Adipocyte (in vitro differentiated cells): ENCODE measurements at places on chromosomes 3 and 15.

DNA sequence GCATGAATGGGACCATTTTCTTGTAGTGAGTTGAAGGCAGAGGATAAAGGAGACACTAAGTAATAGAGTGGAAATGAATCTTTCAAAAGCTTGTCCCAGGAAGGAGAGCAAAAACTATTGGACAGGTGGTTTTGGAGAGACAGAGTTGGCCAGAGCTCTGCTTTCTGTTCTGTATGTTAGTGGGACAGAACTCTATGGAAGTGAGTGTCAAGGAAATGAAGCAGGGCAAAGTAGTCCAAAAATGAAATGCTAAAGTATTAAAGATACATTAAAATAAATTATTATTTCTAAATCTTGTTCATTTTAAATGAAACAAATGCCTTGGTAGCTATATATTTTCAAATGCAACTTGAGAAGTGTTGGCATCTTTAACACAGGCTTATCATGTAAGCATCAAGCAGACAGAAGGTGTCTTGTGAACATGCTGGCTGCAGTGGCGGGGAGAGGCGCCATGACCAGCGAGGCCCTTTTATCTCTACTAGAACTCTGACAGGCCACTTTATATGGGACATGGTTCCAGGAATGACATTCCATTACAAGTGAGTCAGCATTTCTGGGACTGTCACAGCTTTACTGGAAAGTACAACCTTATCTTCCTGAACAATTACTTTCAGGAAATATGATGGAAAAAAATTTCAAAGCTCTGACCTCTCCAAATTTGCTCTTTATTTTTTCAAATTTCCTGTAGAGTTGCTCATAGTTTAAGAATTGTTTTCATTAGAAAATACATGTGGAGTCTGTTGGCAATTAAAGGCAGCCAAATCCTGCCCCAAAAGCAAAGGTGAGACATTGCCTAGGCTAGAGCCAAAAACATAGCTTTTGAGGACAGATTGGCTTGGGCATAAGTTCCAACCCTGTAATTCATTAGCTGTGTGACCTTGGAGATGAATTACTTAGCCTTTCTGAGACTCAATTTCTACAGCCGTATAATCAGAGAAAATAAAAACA lies 106.5 kb downstream of the ECT2 start:
- no peak for DNase-seq

- no peak for DNase-seq
Observed at GRCh38 chr3:39935261-39935660, 125.9 kb downstream of the MYRIP start.

GRCh38 chr3:136804141-136804540 lies 14.8 kb upstream of the SLC35G2 start:
- DNase-seq: no peak

DNA sequence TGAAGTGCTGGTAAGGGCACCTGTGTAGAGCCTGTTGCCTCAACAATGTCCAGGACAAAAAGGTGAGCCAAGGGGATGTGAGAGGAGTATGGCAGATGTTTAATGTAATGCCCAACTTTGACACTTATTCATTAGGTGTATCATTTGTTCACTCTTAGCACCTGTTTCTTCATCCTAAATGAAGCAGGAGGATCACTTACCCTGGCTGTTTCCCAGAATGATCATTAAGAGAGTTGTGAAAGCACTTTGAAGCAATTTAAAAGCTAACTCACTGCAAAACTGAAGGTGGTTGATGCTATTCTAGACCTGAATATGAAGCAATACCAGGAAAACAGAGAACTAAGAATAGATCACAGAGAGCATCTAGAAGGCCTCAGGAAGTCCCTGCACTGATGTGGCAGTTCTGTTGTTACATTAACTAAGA lies 3.4 kb upstream of the HHLA2 start:
- DNase-seq: no peak

- peak; percentile 16 for DNase-seq
Observed at GRCh38 chr15:90259524-90259923, 5.9 kb upstream of the NGRN start.
